ENCODE measurements at places on chromosomes 7 and 10.

DNA sequence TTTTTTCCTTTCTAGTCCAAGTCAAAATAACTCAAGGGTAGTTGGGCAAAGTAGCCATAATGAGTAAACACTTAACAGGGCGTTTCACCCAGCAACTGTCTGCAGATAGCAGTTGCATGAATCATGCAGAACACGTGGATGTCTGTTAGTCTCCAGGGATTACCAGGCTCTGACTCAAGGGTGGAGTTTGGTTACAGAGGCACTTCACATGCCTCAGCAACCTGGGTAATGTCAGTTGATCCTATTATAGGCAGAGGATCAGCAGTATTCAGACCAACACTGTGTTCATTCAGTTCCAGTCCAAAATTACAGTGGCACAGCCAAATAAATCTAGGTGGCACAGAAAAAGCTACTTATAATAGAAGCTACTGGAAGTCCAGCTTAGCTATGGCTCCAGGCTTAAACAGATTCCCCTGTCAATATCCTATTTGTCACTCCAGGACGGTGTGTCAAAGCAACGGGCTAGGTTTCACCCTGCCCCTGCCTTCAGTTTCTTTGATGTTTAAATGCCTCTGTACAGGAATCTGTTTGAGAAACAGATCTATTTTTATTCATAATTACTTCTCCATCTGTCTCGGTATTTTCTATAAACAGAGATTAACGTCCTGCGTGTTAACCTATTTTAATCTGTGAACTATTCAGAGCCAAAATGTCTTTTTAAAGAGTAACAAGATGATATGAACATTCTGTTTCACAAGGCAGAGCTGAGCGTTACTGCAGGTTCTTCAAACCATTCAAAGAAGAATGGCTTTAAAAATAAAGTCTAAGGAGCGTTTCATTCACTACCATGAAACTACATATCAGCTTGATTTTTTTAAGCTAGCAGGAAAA lies 162.6 kb upstream of the AKR1E2 start:
- peak; percentile 98 for ATAC-seq

GRCh38 chr7:11329626-11330025 lies 356.0 kb downstream of the PHF14 start:
- no peak for ATAC-seq

DNA sequence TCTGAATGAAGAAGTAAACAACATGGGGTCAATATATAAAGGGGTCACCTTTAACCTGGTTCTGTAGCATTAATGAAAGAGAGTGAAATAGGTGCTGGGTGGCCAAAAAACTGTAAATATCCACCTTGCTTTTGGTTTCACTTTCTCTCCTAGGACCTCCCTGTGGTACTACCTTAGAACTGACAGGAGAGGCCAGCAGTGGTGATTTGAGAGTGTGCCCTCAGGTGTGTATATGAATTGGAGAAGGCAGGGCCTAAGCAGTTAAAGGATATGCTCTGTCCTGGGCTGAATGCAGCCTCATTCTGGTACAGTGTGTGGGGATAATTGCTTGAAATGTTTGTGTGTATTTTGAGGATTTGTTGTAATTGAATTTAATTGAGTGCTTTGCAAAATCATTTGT lies 62.0 kb downstream of the BBS9 start:
- ATAC-seq, result peak; percentile 71

- ATAC-seq, result no peak
Measured at GRCh38 chr7:98777051-98777450, 92.8 kb downstream of the TMEM130 start.

GRCh38 chr10:66176772-66177171 lies 749.1 kb upstream of the LRRTM3 start:
- ATAC-seq, result no peak

DNA sequence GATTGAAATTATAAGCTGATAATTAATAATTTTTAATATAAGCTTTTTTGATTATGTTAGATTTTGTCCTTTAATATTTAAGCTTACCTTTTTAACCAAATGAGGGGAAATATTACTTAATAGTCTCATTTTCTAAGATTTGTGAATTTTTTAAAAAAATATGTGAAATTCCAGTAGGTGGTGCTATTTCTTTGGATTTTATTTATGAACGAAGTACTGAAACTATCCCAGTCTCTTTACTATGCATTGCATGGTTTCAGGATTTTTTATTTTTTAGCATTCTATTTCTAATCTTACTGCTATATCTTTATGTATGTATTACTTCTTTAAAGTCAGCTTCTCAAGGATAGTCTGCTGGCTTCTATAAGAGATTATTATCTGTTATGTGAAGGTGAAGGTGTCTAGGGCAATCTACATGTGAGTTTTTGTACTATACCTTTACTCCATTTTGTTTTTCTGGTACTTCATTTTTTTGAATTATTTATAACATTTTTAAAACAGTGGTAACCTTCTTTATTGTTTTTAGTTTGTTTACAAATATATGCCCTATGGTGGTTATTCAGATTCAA lies 78.3 kb downstream of the ATRNL1 start:
- no peak for ATAC-seq

DNA sequence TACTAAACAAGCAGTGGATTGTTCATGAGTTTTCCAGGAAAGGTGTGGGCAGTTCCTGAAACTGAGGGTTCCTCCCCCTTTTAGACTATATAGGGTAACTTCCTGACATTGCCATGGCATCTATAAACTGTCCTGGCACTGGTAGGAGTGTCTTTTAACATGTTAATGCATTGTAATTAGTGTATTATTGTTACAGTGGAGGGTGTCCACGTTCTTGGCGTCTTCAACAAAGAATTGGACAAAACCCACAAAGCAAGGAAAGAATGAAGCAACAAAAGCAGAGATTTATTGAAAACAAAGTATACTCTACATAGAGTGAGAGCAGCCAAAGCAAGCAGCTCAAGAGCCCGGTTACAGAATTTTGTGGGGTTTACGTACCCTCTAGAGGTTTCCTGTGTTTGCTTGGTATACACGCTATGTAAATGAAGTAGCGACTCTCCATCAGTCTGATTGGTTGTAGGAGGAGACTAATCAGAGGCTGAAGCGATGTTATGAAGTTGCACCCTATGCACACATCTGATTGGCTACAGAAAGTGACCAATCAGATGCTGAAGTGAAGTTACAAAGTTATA lies 175.2 kb downstream of the NSUN6 start:
- ATAC-seq, result no peak

GRCh38 chr7:28591041-28591674 lies 178.8 kb downstream of the CREB5 start:
- no peak for ATAC-seq

GRCh38 chr7:38229884-38230642 lies 43.4 kb downstream of the TARP start:
- ATAC-seq, result no peak

GRCh38 chr7:121369462-121369861 lies 26.6 kb downstream of the FAM3C start:
- ATAC-seq, result no peak

DNA sequence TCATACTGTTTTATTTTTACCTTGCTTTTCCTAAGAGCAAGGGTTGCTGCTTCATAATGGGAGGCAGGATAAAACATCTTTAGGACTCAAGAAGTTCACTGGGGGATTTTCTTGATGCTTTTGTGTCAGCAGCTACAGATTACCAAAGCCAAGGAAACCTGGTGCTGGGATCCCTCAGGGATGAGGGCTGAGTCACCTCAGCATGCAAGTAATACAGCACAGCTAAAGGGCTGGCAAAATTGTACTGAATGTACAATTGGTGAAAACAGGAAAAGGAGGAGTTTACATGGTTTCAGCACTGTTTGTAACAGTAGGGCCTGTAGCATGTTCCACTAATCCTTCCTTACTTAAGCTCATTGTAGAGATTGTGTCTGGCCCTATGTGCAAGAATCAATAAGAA lies 1056.8 kb downstream of the SORCS1 start:
- no peak for ATAC-seq

GRCh38 chr10:43794181-43794815 lies 145.6 kb upstream of the ZNF32 start:
- no peak for ATAC-seq

- no peak for ATAC-seq
Measured at GRCh38 chr7:104453190-104453589, 124.8 kb downstream of the LHFPL3 start.

- ATAC-seq, result no peak
Measured at GRCh38 chr7:32586291-32587221, 91.3 kb downstream of the AVL9 start.

DNA sequence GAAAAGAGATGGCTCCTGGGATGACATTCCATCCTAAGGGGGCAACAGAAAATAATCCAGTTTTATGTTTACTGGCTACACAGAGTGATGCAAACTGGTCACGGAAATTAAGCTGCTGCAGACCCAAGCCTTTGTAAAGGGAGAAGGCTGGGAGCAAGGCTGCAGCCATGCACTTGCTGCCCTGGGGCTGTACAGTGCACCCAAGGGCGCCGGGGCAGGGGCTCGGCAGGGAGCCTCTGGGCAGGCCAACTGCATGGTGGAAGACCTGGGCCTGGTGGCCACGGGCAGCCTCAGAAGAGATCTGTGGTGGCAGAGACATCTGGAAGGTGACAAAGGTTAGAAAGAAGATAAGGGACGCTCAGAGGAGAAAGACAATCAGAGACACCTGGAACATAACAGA lies 113.8 kb downstream of the DLG5 start:
- no peak for ATAC-seq

GRCh38 chr10:62414359-62414758 lies 40.2 kb downstream of the ZNF365 start:
- no peak for ATAC-seq

DNA sequence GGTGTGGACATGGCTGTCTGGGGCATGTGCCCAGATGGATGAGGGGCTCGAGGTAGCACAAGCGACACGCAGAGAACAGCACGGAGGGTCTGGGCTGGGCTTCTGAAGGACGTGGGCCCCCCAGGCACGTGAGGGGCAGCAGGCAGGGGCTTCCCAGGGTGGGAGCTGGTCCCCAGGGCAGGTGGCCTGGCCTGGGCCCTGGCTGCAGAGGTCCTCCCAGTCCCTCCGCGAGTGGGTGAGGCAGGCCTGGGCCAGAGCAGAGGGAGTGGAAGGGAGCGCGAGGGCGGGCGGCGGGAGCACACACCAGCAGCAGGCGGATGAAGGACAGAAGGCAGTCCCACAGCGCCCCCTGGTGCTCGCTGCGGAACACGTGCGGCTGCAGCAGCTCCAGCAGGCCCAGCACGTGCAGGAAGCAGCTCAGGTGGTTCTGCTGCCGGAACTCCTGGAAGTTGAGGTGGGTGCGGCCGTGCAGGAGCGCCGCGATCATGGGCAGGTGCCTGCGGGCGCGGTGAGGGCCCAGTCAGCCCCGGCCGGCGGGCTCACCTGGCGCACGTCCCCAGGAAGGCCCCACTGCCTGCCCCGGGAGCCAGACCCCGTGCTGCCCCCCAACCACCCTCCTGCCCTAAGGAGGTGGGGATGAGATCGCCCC lies 14.7 kb upstream of the MICALL2 start:
- peak; percentile 58 for ATAC-seq

- no peak for ATAC-seq
Measured at GRCh38 chr7:142321391-142321790, 63.5 kb upstream of the PRSS58 start.

DNA sequence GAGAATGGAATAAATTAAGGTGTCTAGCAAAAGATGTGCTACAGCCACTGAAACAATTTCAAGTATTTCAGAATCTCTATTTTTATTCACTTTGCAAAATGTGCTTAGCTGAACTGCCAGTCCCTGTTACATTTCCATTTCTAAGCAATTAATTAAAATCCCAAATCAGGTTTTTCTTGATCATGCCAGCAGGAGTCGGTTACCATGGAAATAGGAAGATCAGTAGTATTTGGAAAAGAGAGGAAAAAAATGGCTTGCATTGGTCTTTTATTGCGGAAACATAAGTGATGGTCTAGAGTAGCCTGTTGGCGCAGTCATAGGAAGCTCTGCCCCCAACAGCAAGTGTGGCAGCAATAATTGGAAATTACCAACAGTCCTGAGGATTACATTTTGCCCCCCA lies 867.1 kb downstream of the GATA3 start:
- ATAC-seq, result no peak

DNA sequence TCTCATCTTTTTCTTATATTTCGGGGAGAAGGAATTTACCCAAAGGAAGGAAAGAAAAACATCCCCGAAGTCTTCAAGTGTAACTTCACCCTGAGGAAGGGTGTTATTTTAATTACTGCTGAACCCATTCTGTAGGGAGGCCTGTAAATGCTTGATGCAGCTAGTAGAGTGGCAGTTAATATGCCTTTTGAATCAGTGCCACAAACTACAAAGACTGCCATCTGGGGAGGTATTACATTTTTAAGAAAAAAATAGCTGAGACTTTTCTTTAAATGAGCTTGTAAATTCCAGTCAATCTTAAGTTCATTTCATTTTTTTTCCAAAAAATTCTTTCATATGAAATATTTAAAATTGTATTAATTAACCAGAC lies 233.1 kb upstream of the FERD3L start:
- ATAC-seq, result no peak

- ATAC-seq, result no peak
Measured at GRCh38 chr7:134946260-134946659, 40.0 kb upstream of the AGBL3 start.

DNA sequence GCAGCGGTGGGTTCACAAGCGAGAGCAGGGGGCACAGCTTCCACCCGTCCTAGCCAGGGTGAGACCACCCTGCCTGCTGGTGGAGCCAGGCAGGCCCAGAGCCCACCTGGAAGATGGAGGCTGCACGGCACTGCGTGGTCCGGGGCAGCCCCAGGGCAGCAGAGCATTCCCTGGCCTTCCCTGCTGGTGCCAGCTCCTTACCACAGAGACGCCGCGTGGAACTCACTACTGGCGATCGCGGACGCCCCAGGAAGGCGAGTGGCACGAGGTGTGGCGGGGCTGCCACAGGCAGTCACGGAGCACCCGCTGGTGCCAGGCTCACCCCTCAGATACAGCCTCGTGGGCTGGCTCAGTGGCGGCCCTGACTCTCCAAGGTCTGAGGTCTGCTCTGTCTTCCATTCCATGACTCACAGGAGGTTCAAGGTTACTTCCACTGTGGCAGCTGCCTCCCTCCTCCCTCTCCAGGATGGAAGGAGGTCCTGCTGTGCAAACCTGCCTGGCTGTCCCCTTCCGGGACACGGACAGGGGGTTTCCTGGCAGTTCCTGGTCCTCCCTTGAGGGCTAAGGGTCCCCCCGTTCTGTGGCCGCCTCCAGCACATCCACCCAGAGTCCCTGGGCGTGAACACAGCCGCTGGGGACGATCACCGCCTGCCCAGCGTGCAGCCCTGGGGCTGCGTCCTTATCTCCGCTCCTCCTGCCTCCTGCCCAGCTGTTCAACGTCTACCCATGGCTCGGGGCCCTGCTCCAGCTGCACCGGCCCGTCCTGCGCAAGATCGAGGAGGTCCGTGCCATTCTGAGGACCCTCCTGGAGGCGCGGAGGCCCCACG lies 3.1 kb downstream of the CYP2W1 start:
- no peak for ATAC-seq

DNA sequence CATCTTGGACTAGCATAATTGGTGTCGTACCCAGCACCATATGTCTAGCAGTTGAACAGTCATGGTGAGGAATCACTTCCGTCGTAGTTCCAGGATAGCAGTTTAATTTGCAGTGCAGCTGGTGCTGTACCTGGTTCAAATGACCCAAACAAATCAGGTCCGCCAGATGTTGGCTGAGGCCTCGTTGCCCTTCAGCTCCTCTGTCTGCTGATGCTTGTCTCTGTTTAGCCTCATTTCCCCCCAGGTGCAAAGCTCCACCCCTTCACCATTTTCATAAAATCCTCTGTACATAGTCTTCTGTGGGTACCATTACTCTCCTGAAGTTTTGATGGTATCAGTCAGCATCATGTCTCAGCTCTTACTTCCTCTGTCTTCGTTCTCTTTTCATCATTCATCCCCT lies 35.1 kb downstream of the UMAD1 start:
- no peak for ATAC-seq

Data from stimulated activated memory B cell treated with anti-CD40 and anti-IgM and Interleukin-4, amounts not matched to agents 10 μg/mL and 1 μg/mL and 100 μg/mL, for 72 hours (primary cell).